ENCODE measurements at places on chromosomes 11 and 22.
A peak's percentile ranks its signal among the peaks of the same experiment; 100 is the strongest.

DNA sequence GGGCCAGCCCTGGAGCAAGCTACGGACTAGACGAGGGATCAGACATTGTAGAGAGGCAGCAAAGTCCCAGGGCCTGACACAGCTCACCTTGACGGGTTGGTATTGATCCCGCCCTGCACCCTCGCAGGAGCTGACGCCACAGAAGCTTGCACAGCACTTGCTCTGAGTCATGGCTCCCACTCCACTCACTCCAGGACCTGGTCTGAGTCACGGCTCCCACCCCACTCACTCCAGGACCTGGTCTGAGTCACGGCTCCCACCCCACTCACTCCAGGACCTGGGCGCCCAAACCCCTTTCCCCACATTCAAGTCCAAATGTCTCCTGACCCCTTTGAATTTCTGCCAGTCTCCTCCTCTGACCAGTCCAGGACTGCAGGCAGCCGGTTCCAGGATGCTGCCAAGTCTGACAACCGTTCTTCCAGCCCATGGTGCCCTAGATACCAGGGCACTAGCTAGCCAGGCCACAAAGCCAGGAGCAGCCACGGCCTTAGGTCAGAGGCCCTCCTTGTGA, 6.0 kb upstream of the PNPLA5 start:
- peak; percentile 40 for DNase-seq

GRCh38 chr22:25482868-25483639, 81.4 kb upstream of the GRK3 start:
- no peak for DNase-seq

GRCh38 chr11:48094643-48095339, 114.4 kb downstream of the PTPRJ start:
- DNase-seq: no peak

DNA sequence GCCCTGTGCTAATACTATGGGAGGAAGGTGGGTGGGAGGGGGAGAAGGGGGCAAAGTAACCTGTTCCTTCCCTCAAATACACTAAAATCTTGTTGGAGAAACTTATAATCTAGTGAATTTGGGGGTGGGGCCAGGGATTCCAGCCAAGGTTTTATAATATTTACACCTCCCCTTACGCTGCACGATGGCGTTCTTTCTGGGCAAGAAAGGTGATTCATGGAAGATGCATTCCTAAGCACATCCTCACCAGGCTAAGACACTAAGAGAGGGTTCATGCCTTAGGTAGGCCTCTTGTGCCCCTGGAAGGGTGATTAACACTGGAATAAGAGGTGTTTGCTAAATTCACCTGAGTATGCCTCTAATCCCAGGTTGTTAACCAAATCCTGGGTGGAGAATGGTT, 82.6 kb downstream of the BARX2 start:
- DNase-seq: no peak

GRCh38 chr22:35547987-35548721, 7.5 kb downstream of the RASD2 start:
- DNase-seq: no peak

GRCh38 chr11:46331282-46331984, 15.8 kb upstream of the DGKZ start:
- DNase-seq: no peak

GRCh38 chr22:29799217-29799680, 32.1 kb downstream of the UQCR10 start:
- DNase-seq: peak; percentile 85

- no peak for DNase-seq
Observed at GRCh38 chr22:46636221-46637002, 16.2 kb downstream of the GRAMD4 start.

DNA sequence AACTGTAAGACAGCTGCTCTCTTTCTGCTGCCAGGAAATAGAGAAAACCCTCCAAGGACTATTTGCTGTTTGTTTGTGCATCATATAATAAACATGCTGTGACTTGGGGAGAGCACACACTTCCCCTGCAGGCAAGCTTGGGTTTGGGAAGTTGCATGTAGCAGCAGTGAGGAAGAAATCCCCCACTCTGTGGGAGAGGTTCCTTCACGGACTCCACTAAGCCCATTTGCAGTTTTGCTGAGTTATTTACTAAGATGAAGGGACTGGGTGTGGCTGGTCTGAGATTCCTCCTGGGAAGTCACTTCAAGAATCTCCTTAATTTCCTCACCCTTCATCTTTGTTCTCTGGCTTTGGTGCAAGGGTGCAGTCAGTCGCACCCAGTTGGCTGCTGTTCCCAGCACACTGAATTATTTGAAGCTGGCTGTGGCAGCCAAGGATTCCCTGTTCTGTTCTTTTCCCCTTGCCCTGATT, 104.9 kb downstream of the ARFGAP2 start:
- peak; percentile 3 for DNase-seq

DNA sequence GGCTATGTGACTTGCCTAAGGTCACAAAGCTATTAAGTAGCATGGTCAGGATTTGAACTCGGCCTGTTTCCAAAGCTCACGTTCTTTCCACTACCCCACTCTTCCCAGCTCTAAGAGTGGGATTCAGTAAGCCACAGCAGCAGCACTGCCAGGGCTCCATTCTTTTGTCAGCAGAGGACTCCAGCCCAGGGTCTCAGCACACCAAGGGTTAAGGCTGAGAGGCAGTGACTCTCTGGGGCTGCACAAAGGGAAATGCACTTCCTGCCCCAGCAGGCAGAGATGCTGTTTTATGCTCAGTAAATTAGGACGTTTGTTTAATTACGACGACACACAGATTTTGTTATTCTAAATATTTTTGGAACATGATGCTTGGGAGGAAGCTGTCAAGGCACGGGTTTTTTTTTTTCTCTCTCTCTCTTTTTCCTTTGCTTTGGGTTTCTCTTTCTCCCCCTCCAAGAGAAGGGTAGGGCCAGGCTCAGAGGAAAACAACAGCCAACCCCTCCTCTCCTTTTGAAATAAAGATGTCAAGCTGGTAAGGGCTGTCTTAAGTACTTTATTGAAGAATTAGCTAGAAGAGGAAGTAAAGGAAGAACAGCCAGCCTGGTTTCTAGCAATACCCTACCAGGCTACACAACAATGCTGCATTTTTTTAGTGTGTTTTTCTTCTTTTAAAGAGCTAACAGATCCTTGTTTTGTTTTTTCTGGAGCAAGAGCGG, 2.8 kb downstream of the MYH9 start:
- DNase-seq: no peak

GRCh38 chr22:45185718-45186514, 22.2 kb downstream of the NUP50 start:
- DNase-seq: no peak

GRCh38 chr22:23187211-23187610, 6.9 kb downstream of the BCR start:
- no peak for DNase-seq

- DNase-seq: no peak
Observed at GRCh38 chr11:3929232-3929631, 73.8 kb downstream of the STIM1 start.

DNA sequence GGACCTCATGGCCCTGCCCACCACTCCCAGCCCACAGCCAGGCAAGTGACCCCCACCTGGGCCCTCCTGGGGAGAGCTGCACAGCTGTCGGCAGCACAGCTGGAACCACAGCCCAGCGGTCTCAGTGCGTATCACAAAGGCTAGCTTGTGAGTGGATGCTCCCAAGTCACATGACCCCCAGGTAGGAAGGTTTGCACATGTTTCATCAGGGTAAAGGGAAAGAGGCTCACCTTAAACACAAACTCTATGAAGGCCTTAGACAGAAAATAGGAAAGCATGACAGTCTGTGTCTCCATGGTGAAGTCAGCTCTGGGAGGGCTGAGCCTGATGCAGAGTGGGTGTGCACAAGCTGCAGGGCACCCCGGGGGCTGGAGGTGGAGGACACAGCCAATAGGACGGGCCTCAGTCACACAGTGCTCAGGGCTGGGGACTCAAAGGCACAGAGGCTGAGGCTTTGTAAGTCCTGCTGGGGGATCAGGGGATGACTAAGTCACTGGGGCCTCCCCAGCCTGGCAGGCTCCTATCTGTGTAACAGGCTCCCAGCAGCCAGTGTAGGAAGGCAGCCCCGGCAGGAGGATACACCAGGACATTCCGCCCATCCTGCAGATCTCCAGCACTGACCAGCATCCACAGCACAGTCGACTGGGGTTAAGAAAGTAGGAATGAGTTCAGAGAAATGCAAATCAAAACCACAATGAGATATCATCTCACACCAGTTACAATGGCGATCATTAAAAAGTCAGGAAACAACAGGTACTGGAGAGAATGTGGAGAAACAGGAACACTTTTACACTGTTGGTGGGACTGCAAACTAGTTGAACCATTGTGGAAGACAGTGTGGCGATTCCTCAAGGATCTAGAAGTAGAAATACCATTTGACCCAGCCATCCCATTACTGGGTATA, 22.0 kb downstream of the CELSR1 start:
- DNase-seq: peak; percentile 11

DNA sequence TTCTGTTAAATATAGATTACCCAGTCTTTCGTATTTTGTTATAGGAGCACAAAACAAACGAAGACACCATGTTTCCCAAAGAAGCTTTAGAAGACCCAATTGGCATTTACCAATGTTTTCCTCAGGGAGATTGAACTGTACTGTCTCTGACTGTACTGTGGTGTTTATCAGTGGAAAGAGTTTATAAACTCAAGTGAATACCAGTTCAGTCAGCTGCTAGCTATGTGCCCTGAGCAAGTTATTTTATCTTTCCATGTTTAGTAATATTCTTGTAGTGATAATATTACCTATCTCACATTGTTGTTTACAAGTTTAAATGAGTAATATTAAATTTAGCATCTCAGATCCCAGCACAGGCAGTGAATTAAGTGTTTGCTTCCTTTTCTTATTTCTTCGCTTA, 773.2 kb downstream of the KCNA4 start:
- DNase-seq: no peak

- no peak for DNase-seq
Observed at GRCh38 chr11:122734848-122735496, 79.5 kb downstream of the UBASH3B start.

DNA sequence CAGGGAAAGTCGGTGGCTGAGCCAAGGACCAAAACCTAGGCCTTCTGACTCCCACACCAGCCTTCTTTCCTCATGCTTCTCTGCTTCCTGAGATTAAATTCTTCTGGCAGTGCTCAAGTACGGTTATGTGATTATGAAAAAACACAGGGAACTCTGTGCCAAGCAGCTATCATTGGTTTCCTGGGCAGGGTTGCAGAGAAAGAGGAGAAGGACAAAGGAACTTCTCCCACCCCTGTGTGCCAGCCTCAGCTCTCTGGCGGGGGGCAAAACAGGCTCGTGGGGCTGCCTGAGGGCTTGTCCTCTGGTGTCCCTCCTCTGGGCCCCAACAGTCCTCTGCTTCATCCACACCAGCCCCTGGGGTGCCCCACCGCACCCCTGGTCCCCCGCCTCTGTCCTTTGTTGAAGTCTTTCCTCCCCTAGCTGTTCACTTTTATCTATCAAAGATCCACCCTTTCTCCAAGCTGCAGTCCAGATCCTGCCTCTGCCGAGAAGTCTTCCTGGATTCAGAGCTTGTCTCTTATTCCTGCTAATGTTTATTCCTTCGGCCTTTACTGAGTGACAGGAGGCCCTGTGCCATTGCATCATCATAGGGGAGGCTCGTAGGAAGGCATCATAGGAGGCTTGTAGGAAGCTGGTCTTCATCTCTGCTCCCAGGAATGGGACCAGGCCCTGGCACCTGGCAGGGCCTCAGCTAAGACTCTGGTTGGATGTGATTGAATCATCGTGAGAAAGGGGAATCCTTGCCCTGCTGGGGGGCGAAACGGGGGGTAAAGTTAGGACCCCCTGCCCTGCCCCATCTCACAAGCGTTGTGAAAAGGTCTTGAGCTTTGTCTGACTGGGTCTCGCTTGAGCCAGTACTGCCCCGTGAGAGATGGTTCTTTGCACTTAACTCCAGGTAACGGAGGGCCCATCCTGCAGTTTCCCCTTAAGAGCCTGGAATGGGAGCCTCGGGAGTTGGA, 11.5 kb upstream of the FTH1 start:
- no peak for DNase-seq

DNA sequence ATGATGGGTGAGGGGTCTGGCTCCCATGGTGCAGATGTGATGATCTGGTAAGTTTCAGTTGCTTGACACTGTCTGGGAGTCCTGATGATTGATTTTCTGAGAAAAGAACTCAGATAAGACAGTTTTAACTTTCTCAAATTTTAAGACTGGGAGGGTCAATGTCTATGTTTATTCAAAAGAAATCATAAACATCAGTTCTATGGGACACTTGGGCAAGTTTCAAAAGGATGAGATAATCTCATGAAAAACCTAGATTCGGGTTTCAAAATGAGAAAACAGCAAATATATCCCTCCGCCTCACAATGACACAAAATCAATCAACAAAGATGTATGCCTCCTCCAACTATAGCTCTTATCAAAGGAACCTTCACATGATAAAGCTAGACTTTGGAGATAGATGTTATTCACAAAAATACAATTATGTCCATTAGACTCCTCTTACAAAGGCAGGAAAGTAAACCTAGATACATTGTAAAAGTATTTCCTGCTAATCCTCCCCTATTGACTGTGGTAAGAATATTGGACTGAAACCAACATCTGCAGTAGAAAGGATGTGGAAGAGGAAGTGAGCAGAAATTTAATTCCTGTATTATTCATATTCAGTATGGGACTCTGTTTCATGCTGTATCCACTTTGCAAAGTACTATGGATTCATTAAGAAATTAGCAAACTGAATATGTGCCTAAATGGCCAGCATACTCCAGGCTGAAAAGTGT, 21.6 kb downstream of the SVIP start:
- DNase-seq: no peak

GRCh38 chr11:131749101-131749500, 378.7 kb downstream of the NTM start:
- DNase-seq: no peak

DNA sequence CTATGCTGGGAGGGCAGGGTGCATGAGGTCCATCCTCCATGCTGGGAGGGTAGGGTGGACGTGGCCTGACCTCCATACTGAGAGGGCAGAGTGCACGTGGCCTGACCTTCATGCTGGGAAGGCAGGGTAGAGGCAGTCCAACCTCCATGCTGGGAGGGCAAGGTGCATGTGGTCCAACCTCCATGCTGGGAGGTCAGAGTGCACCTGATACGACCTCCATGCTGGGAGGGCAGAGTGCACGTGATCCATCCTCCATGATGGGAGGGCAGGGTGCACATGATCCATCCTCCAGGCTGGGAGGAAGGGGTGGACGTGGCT, 622.2 kb downstream of the BRD1 start:
- DNase-seq: no peak

DNA sequence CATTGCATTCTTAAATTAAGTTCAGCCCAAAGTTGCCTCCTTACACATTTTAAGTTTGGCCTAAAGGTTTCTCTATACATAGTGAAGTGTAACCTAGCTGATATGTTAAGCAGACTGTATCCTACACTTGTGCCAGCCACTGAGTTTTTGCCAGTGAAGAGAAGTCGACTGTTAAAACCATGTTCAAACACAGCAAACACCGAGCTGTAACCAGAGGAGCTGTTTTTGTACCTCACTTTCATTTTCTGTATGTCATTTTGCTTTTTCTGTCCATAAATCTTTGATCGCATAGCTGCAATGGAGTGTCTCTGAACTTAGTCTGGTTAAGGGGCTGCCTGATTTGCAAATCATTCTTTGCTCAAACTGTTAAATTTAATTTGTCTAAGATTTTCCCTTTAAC, 403.7 kb downstream of the LUZP2 start:
- no peak for DNase-seq

DNA sequence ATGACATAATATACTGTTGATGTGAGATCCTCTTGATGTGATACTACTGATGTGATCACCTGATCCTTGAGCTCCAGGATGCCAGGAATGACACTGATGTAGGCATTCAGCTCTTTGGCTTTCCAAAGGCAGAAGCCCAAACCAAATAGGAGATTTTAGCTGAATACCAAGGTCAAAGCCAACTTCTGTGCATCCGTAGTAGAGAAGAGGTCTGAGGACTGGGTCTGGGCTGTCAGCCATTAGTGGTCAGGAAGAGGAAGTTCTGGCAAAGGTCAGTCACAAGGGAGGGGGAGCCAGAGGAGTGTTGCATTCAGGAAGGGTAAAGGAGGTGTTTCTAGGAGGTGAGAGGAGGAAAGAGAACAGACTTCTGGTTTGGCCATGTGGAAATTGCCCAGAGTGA, 53.4 kb upstream of the PARVG start:
- DNase-seq: no peak

Measured in renal cortical epithelial cell (primary cell).